ENCODE measurements at places on chromosomes 1 and 21.

DNA sequence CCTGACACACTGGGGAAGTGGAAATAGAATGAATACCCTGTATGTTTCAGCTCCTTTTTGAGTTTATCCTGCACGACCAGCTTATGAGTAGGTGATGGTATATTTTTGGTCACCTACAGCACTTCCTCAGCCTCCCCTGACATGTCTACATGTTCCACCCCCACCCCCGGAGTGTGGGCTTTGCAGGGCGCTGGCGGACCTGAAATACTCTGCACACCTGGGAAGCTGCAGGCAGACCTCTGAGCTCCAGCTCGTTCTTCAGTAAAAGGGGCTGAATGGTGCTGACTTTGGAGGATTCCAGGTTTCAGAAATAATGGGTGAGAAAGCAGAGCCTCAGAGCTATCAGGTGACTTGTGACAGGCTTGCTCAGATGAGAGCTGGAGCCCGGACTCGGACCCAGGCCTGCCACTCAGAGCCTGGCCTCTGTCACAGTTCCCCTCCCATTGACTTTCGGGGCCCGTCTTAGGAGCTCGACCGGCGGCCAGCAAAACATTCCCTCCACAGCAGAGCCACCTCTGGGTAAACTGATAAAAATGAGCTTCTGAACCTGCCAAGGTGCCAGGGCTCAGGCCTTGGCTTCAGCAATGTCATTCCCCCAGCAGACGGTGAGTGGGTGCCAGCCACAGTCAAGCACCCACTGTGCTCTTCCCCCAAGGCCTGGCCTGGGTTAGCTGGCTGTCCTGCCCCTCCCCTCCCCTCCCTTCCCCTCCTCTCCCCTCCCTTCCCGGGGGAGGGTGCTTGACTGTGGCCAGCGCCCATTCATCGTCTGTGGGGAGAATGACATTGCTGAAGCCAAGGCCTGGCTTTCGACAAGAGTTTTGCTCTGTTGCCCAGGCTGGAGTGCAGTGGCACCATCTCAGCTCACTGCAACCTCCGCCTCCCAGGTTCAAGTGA lies 30.1 kb downstream of the DOP1B start:
- no peak for DNase-seq

- DNase-seq = no peak
Measured at GRCh38 chr1:22204989-22205913, 62.4 kb upstream of the WNT4 start.

GRCh38 chr1:221302357-221302756 lies 423.1 kb downstream of the HLX start:
- no peak for DNase-seq

DNA sequence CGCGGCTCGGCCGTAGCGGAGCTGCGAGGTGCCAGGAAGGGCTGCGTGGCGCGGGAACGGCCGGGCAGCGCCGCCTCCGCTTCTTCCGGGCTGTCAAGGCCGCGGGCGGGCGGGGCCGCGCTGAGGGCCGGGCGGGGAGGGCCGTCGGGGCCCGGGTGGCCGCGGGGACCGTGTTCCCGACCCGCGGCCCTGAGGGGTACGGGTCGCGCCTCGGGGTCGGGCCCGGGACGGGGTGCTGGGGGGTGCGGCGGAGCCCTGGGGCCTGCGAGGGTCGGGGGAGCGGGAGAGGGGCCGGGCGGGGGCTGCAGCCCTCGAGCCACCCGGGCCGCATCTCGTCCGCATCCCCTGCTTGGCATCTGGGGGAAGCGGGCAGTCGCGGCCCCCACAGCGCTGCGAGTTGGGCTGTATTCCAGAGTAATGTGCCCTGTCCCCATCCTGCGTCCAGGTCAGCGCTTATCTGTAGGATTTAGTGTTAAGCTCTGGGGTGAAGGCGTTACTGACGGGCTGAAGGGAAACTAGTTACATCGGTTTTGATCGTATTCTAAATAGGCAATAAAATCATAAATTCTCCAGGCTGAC lies 379 bp downstream of the RER1 start:
- DNase-seq = no peak

All from omental fat pad (tissue), 4 donors.